Ovary (tissue), 10 donors: ENCODE measurements at places on chromosomes 12 and 14. TPM values are rescaled to one million over a fixed set of nuclear protein-coding genes. Genes with fewer than 3 reads are reported as not detected.

DNA sequence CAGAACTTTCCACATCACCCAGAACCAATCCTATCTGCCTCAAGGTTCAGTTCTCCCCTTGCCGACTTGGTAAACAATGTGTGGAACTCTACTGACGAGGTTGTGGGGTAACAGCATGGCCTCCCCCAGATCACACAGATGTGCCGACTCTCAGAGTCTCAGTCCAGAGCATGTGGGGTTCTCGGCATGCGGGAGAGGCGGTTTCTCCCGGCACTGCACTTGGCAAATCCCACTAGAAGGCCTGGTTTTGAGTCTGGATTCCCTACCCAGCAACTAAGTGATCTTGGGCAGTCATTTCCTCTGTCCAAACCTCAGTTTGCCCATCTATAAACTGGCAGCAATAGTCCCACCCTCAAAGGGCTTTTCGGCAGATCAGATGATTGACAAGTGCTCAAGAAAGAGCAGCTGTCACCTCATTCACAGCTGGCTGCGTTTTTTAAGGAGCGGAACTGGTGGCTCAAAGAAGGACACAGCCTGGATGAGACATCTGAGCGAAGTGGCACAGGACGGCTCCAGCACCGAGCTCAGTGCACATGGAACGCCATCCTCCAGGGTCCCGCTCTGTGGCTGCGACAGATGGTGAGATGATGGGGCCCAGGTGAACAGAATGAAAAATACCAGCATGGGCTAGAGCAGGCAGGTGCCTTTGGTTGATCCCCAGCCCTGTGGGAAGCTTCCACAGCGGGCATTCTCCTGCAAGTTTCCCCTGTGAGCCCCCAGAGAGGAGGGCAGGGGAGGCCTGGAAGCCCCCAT lies 7.3 kb downstream of the TESC start:
- no peak for DNase-seq

- no peak for DNase-seq
Observed at GRCh38 chr14:49954171-49954631, 61.3 kb downstream of the ARF6 start.

DNA sequence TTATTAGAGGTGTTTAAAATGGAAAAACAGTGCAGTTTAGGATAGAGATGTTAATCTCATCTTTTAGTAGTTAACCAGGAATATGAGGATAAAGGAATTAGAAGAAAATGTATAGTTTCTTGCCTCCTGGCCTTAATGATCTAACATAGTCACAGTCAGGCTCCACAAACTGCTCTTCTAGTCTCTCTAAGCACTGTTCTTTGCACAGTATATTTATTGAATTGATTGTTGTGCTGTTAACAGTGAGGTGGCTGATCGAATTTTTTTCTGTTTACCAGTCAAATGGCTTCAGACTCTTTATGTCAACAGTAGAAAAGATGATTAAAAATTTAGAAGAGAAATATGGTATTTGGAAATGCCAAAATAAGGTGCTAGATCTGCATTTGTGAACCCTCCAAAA lies 37.8 kb downstream of the ATF7IP start:
- no peak for DNase-seq

DNA sequence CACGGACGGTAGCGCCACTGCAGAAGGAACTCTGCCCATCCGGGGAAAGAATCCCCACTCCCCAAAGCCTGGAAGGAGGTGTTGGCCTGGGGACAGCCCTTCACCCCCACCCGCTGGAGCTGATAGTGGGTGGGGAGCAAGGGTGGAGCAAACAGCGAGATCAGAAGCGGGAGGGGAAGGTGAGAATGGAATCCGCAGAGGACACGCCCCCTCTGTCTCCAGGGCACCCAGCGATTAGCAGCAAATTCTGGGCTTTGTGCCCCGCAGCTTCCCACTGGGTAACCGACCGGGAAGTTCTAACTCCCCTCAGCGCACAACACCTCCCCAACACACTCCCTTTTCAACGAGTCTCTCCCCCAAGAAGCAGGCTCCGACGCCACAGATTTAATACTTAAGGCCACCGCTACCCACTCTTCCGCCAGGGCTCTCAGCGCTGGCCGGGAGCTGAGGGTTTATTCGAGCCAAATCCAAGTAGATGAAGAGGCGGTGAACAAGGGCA lies 1.4 kb downstream of the SLC25A29 start:
- DNase-seq, result peak; percentile 74

DNA sequence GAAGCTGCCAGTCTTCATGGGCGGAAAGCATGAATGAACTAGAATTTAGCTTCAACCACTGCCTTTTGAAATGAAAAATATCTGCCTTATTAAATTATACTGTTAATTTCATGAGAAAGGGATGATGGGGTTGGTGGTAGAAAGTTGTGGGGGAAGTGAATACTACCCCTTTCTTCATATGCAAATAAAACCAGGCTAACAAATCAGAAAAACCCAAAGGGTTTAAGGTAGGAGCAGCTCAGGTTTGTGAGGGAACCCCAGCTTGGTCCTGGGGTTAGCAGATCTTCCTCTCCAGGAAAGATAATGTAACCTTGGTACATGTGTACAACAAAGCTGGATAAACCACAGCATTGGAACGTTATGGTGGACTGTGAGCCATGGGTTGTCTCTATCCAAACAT lies 84.0 kb downstream of the PPP2R5C start:
- DNase-seq, result no peak

- DNase-seq, result no peak
Observed at GRCh38 chr14:101590062-101590461, 28.8 kb downstream of the DIO3 start.

Gene B4GALNT1
- 1.3 TPM for polyA plus RNA-seq

Gene RD3L
- polyA plus RNA-seq, result not detected

Gene CNTN1
- polyA plus RNA-seq, result 26.7 TPM

Gene TAS2R10
- polyA plus RNA-seq, result 0.07 TPM

Gene PLEKHG3
- 34.2 TPM for polyA plus RNA-seq

Gene TAMALIN
- 21.8 TPM for polyA plus RNA-seq
